Activated naive CD4-positive, alpha-beta T cell treated with anti-CD3 and anti-CD28 coated beads, Interleukin-2, amount 10 ng/mL, durations not matched to agents 7 days and 5 days (primary cell): ENCODE measurements at places on chromosomes 5 and 9.

- no peak for DNase-seq
Observed at GRCh38 chr9:121811751-121812150, 160.3 kb downstream of the DAB2IP start.

DNA sequence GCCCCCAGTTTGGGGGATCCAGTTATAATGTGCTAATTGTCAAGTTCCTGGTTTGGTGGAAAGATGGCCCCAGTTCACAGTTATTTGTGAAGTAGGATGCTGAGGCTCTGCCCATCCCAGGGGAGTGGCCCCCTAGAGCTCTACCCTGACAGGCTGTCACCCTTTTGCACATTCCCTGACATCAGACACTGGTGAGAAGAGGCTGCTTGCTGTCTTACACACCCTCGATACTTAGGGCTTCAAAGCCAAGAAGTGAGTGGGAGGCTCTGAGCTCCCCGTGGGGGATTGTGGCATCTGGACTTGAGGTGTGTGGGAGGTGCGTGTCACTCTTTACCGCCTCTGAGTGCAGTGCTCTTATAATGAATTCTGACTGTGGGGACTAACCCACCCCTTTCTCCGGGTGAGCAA is 168.5 kb downstream of the DOCK2 start:
- DNase-seq: no peak

- no peak for DNase-seq
Observed at GRCh38 chr9:105672711-105673234, 10.5 kb downstream of the TAL2 start.

- DNase-seq: no peak
Observed at GRCh38 chr5:17766031-17766430, 131.8 kb downstream of the TAF11L14 start.

- no peak for DNase-seq
Observed at GRCh38 chr9:121645003-121645402, 6.4 kb upstream of the DAB2IP start.

- DNase-seq: no peak
Observed at GRCh38 chr5:126023994-126024441, 399.2 kb upstream of the GRAMD2B start.

GRCh38 chr9:82882748-82883147 is 180.2 kb downstream of the RASEF start:
- no peak for DNase-seq

DNA sequence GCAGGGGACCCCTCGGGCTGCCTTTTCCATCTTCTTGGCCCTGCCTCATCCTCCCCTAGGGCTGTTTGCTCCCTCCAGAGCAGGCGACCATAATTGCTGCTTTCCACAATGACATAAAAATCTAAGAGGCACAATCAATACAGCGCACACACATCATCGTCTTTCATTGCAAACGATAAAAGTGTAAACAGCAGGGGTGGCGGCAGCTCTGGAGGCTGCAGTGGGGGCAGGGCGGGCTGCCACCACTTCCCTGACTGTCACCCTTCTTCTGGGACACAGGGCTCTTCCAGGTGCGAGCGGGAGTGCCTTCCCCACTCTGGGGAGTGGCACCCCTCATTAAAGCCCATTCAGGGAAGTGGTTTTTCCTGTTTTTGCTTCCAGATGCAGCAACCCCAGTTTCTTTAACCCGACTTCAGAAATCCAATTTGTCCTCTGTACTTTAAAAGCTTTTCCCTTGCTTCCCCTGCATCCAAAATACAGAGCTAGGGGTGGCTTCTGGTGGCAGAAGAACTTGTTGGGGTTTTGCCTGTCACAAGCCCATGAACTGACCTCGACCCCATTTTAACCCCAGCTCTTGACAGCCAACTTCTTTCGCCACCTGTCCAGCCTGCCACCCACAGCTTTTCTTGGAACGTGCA is 45.7 kb downstream of the TSPAN17 start:
- no peak for DNase-seq

DNA sequence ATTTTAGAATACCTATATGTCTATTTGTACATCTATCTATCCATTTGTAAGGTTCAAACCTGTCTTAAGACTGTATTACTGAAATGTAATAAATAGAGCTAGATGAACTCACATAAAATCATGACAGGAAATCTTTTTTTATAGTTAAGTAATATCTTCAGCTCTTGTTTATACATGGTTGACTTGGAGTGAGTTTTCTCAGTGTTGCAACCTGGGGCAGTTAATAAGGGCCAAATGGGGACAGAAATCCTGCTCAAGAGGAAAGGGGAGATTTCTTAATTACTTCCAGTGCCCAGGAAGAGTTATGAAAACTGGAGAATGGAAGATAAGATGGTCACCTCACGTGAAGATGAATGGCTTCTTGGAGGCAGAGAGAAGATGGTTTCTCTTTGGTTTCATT is 265.1 kb upstream of the FBXL7 start:
- no peak for DNase-seq

GRCh38 chr5:180604271-180604670 is 13.0 kb upstream of the SCGB3A1 start:
- no peak for DNase-seq

GRCh38 chr5:95519681-95520080 is 35.1 kb downstream of the SKIC3 start:
- DNase-seq: no peak

DNA sequence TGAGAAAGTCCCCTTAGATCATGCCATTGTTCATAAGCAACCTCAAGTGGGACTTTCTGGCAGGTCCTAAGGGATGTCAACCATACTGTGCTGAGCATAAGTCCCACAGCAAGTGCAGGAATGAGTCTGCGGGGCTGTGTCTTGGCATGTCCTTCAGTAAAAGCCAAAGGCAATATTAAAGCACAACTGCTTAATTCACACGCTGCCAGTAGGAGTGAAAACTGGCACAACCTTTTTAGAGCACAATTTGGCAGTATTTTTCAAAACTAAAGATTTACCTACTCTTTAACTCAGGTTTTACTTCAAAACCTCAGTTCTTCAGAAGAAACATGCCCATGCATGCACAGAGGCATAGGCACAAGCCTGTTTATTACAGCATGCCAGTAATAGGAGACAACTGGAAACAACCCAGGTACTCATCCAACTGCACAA is 24.4 kb upstream of the SMAD5 start:
- no peak for DNase-seq

GRCh38 chr9:74138182-74138581 is 359.0 kb upstream of the RORB start:
- DNase-seq: no peak

DNA sequence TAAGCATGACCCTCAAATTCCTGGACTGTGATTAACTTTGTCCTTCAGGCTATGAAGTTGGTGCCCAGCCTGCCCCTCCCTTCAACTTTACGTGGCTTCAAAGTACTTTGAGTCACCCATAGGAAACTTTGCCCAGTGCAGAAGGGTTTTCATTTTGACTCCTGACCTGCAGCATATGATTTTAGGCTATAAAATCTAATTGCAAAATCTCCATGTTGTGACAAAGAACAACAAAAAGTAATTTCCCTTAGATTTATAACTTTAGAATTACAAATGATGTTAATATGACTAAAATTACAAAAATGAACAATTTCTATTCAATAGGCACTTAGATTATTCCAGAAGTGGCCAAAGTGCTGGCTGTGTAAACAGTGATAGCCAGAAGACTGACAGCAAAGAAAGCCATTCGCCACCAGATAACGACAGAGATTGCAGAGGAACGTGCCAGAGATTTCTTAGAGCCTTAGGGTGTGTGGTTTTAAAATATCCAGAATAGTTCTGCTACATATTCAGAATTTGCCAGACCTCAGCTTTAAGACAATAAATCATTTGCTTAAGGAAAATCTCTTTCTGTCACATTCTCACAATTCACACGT is 197.4 kb downstream of the SEMA5A start:
- no peak for DNase-seq
